PC-9 (cell line): ENCODE measurements at places on chromosomes 11 and 22. TPM values are rescaled to one million over a fixed set of nuclear protein-coding genes. Genes with fewer than 3 reads are reported as not detected.

The SCGB1C1 gene
- total RNA-seq: not detected in 2 replicates

The KCNJ5 gene
- total RNA-seq: 0.11 TPM in 1 of 2 replicates, not detected in the other

The MN1 gene
- 8.2 and 9.1 TPM in 2 replicates for total RNA-seq

The FAM180B gene
- not detected in 2 replicates for total RNA-seq

The C11orf52 gene
- 2.9 and 6.4 TPM in 2 replicates for total RNA-seq

The ME3 gene
- total RNA-seq: 34.0 and 61.1 TPM in 2 replicates

The CDON gene
- 10.0 and 11.2 TPM in 2 replicates for total RNA-seq

The IL10RA gene
- not detected in 2 replicates for total RNA-seq

DNA sequence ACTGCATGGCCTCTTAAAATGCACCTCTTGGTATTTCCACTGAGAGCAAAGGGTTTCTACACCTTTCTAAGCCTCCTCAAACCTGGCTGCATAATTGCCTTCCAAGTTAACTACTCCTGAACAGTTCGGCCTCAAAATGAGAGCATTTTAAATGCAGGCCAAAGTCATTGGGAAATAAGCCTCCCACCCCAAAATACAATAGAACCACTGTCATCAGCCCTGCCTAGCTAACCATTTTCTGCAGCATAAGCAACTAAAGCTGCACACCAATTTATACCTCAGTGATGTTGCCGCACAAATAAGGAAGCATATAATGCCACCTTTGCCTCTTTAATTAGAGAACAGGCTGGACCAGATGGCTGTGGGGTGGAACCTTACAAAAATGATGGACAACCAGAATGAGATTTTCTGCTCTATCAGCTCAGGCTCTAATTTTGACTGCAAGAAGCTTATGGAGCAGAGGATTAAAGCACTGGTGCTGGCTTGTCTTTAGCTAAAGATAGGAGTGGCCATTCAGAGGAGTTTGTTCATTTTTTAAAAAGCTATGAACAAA, 4.3 kb downstream of the TOB2 start:
- H3K27me3 ChIP-seq: no peaks in the 10 kb centered on the region
- no peak overlapping the region for H3K27ac ChIP-seq
- DNase-seq: no peak
- peaks cover 15% of the 10 kb centered on the region for H3K4me1 ChIP-seq
- no peak overlapping the region for H3K4me3 ChIP-seq

DNA sequence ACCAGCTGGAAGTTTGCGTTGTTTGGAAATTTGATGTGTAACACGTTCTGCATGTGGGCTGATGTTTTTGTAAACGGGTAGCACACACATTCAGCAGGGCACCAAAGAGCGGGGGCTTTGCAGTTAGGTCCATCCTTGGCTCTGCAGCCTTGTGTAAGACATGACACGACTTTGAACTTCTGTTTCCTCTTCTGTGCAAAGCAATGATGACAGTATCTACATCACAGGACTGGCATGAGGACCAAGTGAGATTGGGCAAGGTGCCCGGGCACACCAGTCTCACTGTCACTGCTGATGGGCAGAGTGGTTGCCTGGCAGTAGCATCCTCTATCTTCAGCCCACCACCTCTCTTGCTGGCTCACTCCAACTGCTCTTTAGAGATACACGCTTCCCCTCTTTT, 3.3 kb downstream of the TCN2 start:
- no peak for DNase-seq
- no peaks in the 10 kb centered on the region for H3K36me3 ChIP-seq
- H3K4me3 ChIP-seq: no peak overlapping the region
- H3K4me1 ChIP-seq: peaks cover 36% of the 10 kb centered on the region
- no peaks in the 10 kb centered on the region for H3K27me3 ChIP-seq

GRCh38 chr22:46611189-46611588, 9.0 kb upstream of the GRAMD4 start:
- H3K4me3 ChIP-seq: no peak overlapping the region
- no peak overlapping the region for H3K27ac ChIP-seq
- H3K36me3 ChIP-seq: no peaks in the 10 kb centered on the region
- no peaks in the 10 kb centered on the region for H3K27me3 ChIP-seq
- no peak for DNase-seq

GRCh38 chr11:1199241-1199750, 23.6 kb upstream of the MUC5B start:
- no peaks in the 10 kb centered on the region for H3K27me3 ChIP-seq
- DNase-seq: no peak
- no peaks in the 10 kb centered on the region for H3K36me3 ChIP-seq
- H3K27ac ChIP-seq: no peak overlapping the region
- peak overlapping the region; percentile 43; the same call in 1 of the 2 replicates for H3K4me3 ChIP-seq

DNA sequence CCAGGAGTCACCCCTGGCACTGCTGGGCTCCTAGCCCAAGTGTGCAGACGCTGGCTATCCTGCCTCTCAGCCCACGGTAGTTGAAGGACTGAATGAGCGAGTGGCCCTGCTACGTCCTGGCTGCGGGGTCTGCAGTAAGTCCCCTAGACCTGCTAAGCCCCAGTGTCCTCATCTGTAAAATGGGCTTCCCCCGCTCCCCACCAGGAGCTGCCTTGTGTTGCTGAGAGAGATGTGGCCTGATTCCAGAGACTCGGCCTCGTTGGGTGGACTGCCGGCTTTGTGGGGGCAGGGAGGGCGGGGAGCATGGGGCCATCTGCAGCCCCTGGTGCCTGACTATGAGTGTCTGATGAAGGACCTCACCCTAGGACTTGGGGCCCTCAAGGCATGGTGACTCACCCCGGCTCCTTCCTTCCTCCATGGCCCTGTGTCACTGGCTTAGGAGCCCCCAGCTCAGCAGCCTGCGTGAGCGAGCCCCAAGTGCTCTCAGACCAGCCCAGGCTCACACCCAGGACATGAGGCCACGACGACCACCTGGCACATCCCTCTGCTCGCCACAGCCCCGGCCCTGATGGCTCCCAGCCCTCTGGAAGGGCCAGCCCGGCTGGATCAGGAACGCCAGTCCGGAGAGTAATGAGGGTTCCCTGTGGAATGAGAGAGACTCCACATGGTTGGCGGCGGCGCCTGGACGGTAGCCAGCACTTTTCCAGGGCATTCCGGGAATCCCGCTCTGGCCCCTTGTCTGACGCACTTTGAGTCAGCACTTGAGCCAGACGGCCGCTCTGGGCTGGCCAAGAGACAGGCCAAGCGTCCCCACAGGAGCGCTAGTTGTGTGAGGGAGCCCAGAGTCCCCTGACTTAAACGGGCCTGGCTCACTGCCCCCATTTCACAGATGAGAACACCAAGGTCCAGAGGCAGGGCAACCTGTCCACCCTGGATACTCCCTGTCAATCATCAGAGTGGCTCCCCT, 50.5 kb upstream of the SHISAL1 start:
- peaks cover 57% of the 10 kb centered on the region for H3K4me1 ChIP-seq
- no peaks in the 10 kb centered on the region for H3K27me3 ChIP-seq
- peak overlapping the region; percentile 90 for H3K27ac ChIP-seq
- DNase-seq: peak; percentile 88

- H3K36me3 ChIP-seq: no peaks in the 10 kb centered on the region
- H3K27me3 ChIP-seq: peaks cover 46% of the 10 kb centered on the region
- no peaks in the 10 kb centered on the region for H3K4me1 ChIP-seq
Measured at GRCh38 chr11:68994161-68994893, 13.5 kb upstream of the MRGPRD start.

DNA sequence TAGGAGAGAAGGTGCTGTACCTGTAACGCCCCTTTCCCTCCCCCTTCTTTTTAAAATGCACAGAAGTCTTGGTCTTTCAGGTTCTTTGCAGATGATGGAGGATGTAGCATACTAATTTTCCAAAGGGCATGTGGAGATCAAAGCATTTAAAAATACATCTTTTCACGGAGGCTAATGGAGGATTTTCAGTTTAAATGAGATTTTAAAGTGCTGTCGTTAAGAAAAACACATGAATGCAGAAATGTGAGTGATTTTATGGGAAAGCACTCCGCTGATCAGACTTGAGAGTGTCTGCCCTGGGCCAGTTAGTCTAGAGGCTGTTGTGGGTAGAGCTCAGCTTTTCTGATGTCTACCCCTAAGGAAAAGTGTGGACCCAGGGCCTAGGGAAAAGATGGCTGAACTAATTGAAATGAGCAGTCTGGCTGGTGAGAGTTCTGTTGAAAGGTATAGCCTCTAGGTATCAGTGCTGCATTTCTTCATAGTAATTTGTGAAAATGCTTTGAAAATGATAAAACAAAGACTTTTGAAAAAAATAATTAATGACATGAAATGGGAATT, 2.5 kb downstream of the AMOTL1 start:
- peak overlapping the region; percentile 95 for H3K4me3 ChIP-seq
- peak overlapping the region; percentile 90 for H3K27ac ChIP-seq

DNA sequence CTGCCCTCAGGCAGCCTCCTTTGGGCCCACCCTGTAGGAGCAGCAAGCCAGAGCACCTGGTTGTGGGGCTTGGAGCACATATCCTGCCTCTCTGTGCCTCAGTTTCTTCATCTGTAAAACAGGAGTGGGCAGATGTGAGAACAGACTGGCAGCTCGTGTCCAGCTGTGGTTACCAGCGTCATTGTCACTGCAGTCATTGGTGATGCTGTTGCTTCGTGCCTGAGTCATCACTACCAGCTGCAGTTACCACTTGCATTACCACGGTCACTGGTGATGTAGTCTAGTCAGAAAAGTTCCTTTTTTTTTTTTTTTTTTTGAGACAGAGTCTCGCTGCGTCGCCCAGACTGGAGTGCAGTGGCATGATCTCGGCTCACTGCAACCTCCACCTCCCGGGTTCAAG, 20.4 kb downstream of the RSPH14 start:
- peaks cover 24% of the 10 kb centered on the region for H3K27me3 ChIP-seq
- no peak overlapping the region for H3K27ac ChIP-seq
- no peak overlapping the region for H3K4me3 ChIP-seq
- H3K4me1 ChIP-seq: no peaks in the 10 kb centered on the region
- DNase-seq: no peak

GRCh38 chr11:110092515-110093406, at the start of gene ZC3H12C:
Gene ZC3H12C, plus strand, starts transcription at chr11:110093392. Its CDS starts 20 bp downstream, at chr11:110093412.
- no peaks in the 10 kb centered on the region for H3K27me3 ChIP-seq
- no peaks in the 10 kb centered on the region for H3K36me3 ChIP-seq
- peak; percentile 89 for DNase-seq
- peak within 1 kb of the TSS; percentile 77 for H3K27ac ChIP-seq

- no peaks in the 10 kb centered on the region for H3K4me1 ChIP-seq
- no peaks in the 10 kb centered on the region for H3K27me3 ChIP-seq
- H3K36me3 ChIP-seq: no peaks in the 10 kb centered on the region
- H3K4me3 ChIP-seq: no peak overlapping the region
Measured at GRCh38 chr11:99841885-99842284, 821.1 kb downstream of the CNTN5 start.

DNA sequence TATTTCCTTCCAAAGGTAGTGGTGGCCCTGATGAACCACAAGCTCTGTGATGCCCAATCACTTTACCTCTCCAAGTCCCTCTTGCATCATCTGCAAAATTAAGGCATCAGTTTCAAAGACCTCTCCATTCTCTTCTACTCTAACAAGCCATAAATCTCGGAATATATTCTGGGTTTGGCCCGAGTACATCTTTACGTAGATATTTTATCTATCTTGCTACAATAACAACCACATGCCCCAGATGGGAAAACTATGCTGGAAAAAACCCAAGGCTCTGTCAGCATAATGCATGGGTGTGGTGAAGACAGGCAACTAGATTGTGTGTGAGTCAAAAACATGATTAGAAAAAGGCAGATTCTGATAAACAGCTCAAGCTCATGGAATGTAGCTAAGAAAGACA, 228.2 kb upstream of the BLID start:
- H3K27ac ChIP-seq: no peak overlapping the region
- no peak for DNase-seq
- H3K4me1 ChIP-seq: peaks cover 21% of the 10 kb centered on the region
- no peak overlapping the region for H3K4me3 ChIP-seq
- H3K27me3 ChIP-seq: no peaks in the 10 kb centered on the region

- H3K27ac ChIP-seq: peak overlapping the region; percentile 5; the same call in 1 of the 2 replicates
- H3K4me1 ChIP-seq: peaks cover 55% of the 10 kb centered on the region
- no peak overlapping the region for H3K4me3 ChIP-seq
- no peaks in the 10 kb centered on the region for H3K36me3 ChIP-seq
- DNase-seq: peak; percentile 19
Measured at GRCh38 chr11:103529181-103529684, 420.0 kb downstream of the DYNC2H1 start.

GRCh38 chr11:67071420-67072284, 15.0 kb downstream of the RHOD start:
- no peak overlapping the region for H3K27ac ChIP-seq
- H3K4me3 ChIP-seq: no peak overlapping the region
- H3K27me3 ChIP-seq: no peaks in the 10 kb centered on the region
- H3K36me3 ChIP-seq: peaks cover 13% of the 10 kb centered on the region; the same call in 1 of the 2 replicates
